ENCODE measurements at places on chromosomes 3 and 15.

DNA sequence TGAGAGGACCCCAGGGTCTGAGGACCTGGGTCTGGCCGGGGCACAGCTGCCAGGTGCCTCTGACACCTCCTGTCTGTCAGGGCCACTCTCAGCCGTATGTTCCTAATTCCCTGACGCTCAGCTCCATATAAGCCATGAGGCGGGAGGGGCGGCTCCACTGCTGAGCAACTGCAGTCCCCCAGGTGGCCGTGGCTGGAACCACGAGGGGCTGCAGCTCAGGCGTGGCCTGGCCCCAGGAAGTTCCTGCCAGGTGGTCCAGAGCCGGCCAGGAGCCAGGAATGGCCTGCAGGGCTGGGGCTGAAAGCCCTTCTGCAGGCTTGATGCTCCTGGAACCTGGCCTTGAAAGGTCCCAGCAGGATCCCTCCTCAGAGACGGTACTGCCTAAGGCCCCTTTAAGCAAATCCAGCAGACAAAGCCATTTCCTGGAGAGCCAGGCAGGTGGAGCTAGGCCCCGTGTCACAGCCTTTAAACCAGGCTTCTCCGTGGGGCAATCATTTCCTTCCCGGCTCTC is 118.0 kb downstream of the CHSY1 start:
- DNase-seq, result no peak

DNA sequence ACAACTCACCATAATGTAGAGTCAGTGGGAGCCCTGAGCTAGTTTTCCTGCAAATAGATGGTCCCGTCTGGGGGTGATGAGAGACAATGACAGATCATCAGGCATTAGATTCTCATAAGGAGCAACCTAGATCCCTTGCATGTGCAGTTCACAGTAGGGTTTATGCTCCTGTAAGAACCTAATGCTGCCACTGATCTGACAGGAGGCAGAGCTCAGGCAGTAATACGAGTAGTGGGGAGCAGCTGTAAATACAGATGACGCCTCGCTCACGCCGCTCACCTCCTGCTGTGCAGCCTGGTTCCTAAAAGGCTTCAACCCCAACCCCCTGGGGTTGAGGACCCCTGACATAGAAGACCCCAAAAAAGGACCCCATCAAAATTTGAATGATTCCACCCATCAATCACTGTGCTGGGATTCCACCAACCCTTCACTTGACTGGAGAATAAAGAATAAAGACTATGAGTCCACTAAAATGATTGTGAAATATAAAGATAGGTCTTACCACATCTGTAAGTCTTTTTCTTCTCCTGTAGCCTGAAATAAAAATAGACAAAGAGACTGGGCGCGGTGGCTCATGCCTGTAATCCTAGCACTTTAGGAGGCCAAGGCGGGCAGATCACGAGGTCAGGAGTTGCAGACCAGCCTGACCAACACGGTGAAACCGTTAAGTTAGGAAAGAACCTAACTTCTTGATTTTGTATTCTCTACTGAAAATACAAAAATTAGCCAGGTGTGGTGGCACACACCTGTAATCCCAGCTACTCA is 9.9 kb upstream of the UBL7 start:
- DNase-seq, result no peak

DNA sequence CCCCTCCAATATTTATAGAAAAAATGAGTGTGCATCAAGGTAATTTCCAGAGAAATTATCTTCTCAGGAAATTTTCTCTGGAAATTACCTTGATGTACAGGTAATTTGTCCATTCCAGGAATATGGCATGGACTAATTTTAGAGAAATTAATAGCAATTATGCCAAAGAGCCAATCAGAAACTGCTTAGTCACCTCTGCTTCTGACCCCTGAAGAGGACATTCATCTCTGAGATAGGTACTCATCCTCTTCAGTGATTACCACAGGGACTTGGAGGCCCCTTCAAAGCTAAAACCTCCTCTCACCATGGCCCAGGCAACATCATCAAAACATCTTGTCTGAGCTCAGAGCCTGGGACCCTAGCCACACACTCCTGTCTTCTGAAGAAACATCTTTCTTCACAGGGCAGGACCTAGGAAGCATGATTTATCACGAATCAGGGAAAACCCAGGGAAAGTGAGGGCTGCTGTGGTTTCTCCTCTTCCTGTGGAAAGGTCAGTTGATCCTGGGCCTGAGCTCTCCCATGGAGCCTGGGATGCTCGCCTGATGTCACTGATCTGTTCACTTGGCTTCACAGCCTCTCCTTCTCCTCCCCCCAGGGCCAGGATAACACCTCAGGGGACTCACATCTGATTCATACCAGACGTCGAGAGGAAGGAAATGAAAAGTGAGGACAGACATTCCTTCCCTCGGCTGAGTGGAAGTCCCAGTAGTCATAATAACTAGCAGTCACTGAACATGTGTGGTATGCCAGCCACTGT is 210.5 kb downstream of the DTWD1 start:
- DNase-seq, result no peak

GRCh38 chr3:101185341-101185740 is 135.0 kb downstream of the IMPG2 start:
- no peak for DNase-seq

GRCh38 chr3:135263331-135263730 is 468.3 kb downstream of the EPHB1 start:
- DNase-seq, result no peak

GRCh38 chr3:82643948-82644347 is 882.5 kb upstream of the GBE1 start:
- DNase-seq, result no peak

DNA sequence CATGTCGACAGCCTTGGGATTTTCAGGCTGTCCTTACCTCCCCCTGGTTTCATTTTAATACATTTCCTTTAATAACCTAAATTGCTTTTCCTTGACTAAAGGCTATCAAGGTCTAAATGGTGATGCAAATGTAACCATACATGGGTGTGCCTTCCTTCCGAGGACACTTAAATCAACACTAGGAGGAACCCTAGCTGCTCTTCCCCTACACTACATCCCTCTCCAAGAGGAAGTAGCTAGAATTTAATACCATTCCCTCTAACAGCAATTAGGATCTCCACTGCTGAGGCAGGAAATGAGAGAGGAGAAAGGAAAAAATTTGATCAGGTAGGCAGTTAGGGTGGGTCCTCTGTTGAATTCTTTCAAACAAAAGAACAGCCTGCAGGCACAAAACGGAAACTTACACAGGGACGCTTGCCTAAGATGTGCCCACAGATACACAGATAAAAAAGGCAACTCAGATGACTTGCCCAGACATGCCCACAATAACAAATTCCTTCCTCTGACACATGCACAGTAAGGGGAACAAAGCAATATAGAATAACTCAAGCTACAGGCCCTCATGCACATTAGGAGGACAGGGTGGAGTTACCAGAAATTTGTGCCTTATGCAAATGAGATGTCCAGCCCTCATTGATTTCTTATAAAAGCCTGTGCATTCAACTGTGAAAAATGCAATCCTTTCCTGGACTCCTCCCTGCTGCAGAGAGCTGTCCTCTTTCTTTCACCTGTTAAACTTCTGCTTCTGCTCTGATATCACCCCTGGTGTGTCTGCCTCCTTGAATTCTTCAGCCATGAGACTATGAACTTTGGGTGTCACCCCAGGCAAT is 1024.4 kb upstream of the CADM2 start:
- DNase-seq, result no peak

- DNase-seq, result no peak
Measured at GRCh38 chr3:112407888-112408702, 75.1 kb downstream of the CD200 start.

DNA sequence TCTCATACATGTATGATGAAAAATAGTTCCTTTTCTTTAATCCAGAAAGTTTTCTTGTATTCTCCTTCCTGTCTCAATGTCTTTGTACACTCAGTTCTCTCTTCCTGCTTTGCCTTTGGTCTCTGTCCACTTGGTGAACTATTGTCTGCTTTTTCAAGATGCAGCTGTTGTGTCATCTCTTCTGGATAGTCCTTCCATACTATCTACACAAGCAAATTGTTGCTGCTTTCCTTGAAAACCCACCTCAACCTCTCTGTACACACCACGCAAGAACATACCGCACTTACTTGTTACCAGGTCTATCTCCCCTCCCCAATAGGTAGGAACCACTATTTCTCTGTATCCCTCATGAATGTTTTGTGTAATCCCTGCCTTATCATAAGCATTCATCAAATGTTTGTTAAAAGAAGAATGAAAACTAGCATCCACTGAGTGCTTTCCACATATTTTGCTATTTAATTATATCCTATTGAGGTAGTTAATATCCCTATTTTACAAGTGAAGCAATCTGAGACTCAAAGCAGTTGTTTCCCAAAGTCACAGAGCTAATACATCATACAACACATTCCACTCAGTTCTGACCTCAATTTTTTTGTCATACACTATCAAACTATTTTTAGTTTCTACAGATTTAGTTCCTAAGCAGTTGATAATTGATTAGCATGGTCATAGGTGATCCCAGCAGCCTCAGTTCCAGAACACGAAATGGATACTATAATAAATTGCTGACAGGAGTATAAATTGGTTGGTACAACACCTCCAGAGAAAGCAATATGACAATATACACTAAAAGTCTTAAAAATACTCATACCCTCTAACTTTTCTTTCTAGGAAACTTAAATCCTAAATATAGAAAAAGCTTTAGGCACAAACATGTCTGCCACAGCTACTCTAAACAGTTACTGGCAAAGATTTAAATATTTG is 19.6 kb downstream of the HACL1 start:
- no peak for DNase-seq

GRCh38 chr3:155335724-155336354 is 42.4 kb upstream of the STRIT1 start:
- no peak for DNase-seq

DNA sequence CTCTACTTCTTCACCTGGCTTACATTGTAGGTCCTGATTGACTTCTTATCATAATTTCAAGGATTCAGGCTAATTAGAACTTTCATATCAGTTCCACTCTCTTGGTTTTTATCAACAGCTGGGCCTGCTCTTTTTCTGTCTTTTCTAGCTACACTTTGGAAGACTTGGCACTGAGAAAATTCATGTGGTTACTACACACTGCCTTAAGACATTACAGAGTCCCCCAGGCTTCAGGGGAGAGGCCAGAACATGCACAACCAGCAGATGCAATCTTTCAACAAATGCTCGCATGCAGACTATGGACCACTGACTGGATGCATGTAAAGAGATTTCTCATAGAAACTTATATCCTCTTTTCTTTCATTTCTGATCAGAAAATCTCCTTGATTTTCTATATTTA is 423.5 kb downstream of the TUSC7 start:
- DNase-seq, result no peak

DNA sequence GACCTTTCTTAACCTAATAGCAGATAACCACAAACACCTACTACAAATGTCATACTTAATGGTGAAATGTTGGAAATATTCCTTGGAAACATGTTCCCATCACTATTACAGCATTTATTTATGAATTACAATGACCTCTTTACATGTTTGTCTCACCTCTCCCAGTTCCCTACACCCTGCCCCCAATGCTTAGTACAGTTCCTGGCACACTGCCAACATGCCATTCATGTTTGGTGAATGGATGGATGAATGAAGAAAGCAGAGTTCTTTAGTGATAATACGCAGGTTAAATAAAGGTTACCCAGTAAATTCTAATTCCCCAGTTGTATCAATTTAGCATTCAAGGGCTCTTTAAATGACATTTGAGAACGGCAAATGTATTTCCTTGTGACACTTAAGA is 259.9 kb upstream of the ATP11B start:
- DNase-seq, result no peak

GRCh38 chr15:55526559-55527036 is 18.6 kb upstream of the DNAAF4 start:
- DNase-seq, result no peak

GRCh38 chr3:113183748-113184661 is 27.4 kb upstream of the BOC start:
- no peak for DNase-seq

- peak; percentile 87 for DNase-seq
Measured at GRCh38 chr15:31516874-31517273, 190.2 kb downstream of the KLF13 start.

DNA sequence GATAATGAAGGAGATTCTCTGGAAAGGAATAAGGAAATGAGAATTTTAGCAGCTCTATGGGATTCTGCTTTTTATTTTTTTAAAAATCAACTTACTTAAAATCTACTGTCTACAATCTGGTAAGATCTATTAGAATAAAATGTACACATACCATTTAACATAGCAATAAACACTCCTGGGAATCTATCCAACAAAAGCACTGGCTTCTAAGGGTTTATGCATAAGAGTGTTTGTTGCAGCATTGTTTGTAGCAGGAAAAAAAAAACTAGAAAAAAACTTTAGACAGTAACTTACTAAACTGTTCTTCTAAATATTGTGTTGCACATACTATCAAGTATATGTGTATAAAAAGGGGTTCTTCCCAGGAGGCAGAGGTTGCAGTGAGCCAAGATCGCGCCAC is 15.7 kb upstream of the RBP1 start:
- DNase-seq, result no peak

DNA sequence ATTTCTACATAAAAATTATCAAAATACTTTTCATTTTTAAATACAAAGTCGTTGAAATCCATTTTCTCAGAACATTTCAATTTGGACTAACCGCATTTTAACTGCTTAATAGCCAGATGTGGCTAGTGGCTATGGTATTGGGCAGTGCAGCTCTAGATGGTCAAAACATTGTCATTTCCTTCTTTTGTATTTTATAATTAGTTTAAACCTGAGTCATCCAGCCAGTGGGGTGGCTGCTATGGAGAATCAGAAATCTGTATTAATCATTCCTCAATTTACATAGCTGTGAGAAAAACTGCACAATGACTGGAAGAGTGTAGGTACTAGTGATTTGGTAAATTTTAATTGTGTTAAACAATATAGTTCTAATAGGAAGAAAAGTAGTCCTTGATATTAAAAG is 245.3 kb downstream of the PDZRN3 start:
- DNase-seq, result no peak

GRCh38 chr3:45509038-45509767 is 85.3 kb upstream of the LIMD1 start:
- DNase-seq, result no peak

DNA sequence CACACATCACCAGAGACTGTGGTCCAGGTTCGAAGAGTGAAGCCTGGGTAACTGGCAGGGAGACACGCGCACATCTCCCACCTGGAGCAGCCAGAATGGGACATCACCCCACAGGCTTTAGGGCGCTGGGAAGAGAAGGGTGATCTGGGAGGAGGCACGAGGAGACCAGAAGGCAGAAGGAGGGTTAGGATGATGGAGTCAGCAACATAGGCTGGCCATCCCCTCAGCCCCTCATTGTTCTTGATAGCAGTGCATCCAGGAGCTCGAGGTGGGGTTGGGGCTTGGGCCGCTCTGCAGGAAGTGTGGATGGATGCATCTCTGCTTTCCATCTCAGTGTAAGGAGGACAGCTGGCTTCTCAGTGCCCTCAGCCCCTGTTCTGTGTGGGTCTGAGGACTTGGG is 15.2 kb downstream of the PLA2G4F start:
- no peak for DNase-seq
